SK-MEL-5 (cell line): ENCODE measurements at places on chromosomes 6 and 20. TPM values are rescaled to one million over a fixed set of nuclear protein-coding genes. Genes with fewer than 3 reads are reported as not detected.

DNA sequence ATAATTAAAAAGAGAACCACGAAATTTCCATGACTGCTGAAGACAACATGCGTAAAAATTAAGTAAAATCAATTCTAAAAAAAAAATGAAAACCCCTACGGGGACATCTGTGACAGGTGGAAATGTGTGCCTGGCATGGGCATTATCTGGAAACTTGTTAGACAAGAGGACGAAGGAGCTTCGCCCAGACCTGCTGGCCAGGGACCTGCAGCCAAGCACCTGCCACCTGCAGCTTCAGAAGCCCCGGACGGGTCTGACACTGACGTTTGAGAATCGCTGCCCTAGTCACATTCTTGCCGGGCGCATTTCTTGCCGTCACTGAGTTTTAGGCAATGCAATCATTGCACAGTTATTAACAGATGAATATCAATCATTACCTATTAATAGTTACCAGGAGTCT, 140.3 kb downstream of the SMOC2 start:
- DNase-seq = no peak

Gene SCAF8
- 16.6 and 17.1 TPM in 2 replicates for total RNA-seq

Gene MUC21
- not detected in 2 replicates for total RNA-seq

Gene TRAPPC3L
- 0.21 TPM in 1 of 2 replicates, not detected in the other for total RNA-seq

GRCh38 chr20:32487381-32487780, 97.8 kb downstream of the NOL4L start:
- DNase-seq = no peak

Gene CAGE1
- total RNA-seq = 0.13 and 0.40 TPM in 2 replicates

DNA sequence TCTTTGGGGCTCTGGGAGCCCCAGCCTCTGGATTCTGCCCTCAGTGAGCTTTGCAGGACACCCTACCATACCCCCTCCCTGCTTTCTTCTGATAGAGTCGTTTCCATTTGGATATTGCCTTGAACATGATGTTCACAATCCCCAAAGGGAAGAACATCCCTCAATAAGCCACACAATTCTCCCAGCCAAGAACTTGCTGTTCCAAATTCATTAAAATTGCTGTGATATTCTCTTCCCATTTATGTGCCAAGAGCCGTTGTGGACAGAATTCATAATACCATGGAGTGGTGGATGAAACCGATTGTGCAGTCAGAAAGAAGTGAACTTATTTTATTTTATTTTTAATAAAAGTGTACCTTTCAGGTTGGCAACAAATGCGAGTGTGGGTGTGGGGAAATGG, 95.8 kb downstream of the DHX35 start:
- DNase-seq = no peak

Gene CYP39A1
- total RNA-seq = 0.34 and 0.56 TPM in 2 replicates

Gene IRF4
- 69.7 and 76.9 TPM in 2 replicates for total RNA-seq

- DNase-seq = no peak
These were observed 155.8 kb downstream of the PDE7B start for GRCh38 chr6:136007345-136007744.
